ENCODE measurements at places on chromosomes 16 and 17.

DNA sequence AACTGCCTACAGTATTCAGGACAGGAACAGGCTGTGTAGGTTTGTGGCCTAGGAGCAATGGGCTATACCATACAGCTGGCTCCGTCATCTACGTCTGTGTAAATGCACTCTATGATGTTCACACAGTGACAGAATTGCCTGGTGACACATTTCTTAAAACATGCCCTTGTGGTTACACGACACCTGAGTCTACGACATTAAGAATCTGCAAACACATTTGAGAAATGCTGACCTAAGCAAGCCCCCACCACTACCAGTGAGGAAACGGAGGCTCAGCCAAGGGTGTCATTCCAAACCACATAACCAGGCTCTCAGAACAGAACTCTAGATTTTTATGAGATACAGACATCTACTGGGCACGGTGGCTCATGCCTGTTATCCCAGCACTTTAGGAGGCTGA lies 23.5 kb downstream of the USP36 start:
- no peak for DNase-seq

- DNase-seq = no peak
Measured at GRCh38 chr17:39335704-39336223, 65.7 kb downstream of the FBXL20 start.

GRCh38 chr17:21283482-21284318 lies 811 bp upstream of the MAP2K3 start:
- DNase-seq = no peak

DNA sequence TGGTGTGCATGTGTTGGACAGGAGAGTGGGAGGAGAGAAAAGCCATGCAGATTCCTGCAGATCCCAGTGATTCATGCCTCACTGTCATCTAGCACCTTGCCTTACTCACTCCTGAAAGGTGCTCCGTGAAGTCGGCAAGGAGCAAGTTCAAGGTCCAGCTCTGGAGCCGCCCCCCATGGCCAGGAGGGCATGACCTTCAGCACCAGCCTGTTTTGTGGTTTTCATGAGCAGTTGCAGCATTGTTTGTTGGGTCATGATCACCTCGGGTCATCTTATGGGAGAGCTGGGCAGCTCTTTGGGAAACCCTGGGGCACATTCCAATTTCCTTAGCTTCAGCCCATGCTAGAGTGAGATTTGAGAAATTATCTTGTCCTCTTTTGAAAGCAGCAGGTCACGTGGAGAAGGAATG lies 137.5 kb upstream of the IRX3 start:
- no peak for DNase-seq

GRCh38 chr17:36469733-36470132 lies 16.7 kb upstream of the ZNHIT3 start:
- DNase-seq = no peak

- DNase-seq = no peak
Measured at GRCh38 chr17:37116671-37117185, 168.0 kb downstream of the AATF start.

DNA sequence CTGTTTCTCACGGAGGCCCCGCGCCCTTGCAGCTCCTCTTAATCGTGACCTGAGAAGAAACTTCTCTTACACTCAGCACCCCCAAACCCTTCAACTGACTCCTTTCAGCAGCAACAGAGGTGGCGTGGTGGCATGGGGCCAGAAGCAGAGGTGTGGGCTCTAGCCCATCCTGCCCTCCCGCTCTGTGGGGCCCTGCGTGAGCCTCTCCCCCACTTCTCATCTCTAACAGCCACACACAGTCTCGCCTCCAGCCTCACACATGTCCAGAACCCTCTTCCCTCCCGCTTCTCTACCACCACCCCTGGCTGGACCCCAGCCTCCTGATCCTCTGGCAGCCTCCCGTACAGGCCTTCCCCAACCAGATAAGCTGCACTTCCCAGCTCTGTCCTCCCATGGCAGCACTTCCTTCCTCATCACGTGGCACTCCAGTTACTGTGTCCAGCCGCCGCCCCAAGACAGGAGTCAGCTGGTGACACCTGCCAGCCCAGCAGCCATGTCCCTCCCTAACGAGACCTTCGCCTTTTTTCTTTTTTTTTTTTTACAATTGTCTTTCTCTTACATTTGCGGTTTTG lies 30.5 kb downstream of the NSMCE1 start:
- DNase-seq = no peak

- no peak for DNase-seq
Measured at GRCh38 chr16:74667255-74667700, 601 bp upstream of the RFWD3 start.

DNA sequence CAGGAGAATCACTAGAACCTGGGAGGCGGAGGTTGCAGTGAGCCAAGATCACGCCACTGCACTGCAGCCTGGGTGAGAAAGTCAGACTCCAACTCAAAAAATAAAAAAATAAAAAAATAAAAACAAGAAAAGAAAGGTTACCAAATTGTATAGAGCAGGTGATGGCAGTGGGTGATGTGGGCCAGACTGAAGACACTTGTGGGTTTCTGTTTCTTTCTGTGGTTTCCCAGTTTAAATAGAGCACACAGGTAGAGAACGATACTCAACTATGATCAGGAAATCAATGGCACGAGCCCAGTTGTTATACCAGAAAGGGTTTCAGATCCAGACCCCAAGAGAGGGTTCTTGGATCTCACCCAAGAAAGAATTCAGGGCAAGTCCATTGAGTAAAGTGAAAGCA lies 32.6 kb downstream of the NUBP1 start:
- DNase-seq = no peak

DNA sequence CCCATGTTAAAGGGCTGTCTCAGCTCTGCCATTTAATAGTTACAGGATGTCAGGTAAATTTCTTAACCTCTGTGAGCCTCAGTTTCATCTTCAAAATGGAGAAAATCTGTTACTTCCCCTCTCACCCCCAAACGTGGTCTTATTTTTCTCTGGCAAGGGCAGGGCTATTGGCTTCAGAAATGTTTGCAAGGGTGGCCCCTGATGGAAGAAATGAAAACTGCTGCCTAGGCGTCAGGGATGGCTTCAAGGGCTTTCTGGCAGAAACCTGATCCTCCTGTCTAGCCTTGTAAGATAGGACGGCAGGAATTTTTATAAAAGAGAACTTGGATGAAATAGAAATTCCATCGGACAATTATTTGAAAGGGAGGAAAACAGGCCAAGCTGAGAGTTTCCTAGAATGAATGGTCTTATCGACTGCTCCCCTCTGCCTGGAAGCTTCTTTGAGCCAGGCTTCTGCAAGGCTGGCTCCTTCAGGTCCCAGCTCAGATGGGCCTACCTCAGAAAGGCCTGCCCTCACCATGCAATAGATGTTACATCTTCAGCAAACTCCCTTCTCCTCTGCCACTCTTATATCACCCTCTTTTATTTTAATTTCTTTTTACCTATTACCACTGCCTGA lies 43.0 kb upstream of the TANGO6 start:
- DNase-seq = peak; percentile 69

GRCh38 chr16:82651921-82652601 lies 25.3 kb downstream of the CDH13 start:
- no peak for DNase-seq

DNA sequence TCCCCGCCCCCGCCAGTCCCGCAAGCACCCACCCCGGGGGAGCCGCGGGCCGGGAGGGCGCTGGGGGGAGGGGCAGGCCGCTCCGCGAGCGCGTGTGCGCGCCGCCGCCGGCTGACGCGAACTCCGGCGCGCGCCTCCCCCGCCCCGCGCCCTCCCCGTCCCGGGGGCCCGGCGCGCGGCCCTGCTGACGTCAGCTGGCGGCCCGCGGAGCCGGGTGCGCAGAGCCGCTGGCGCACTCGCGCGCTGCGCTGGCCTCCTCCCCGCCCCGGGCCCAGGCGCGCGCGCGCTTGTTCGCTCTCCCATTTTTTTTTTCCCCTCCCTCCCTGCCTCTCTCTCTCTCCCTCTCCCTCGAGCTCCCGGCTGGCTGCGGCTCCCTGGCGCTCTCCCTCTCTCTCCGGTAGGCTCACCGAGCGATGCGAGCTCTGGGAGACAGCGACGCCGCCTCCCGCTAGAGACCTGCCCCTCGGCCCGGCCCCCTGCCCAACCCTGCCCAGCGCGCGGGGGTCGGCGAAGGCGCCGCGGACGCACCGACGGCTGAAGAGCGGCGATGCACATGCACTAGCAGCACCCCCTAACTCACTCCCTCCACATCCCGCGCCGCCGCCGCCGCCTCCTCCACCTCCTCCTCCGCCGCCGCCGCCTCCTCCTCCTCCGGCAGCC lies at the start of gene GNAO1:
TSS of gene GNAO1 (plus strand) at position 334 of the 660 bp plus-strand sequence. CDS start 747 bp downstream, outside the sequence.
- DNase-seq = no peak

GRCh38 chr16:67741118-67741517 lies 22.0 kb upstream of the GFOD2 start:
- no peak for DNase-seq

DNA sequence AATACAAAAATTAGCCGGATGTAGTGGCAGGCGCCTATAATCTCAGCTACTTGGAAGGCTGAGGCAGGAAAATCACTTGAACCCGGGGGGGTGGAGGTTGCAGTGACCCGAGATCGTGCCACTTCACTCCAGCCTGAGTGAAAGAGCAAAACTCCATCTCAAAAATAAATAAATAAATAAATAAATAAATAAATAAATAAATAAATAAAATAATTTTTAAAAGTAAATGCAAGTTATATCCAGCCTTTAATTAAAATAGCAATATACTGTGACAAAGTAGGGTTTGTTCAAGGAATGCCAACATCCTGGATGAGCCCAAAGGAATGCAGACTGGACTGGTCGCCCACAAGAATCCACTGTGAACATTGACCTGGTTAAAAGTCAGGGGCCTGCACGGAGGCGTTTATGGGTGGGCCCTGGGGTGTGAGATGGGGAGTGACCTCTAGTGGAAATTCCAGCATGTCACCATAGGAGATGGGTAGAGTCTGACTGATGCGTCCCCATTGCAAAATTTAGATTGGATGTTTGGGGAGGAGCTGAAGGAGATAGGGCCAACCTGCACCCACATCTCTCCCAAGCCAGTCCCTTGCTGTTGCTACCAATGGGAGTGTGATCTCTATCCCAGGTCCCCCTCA lies 9.7 kb upstream of the PIK3R5 start:
- DNase-seq = no peak

GRCh38 chr17:80605326-80606066 lies 60.9 kb downstream of the RPTOR start:
- DNase-seq = no peak

DNA sequence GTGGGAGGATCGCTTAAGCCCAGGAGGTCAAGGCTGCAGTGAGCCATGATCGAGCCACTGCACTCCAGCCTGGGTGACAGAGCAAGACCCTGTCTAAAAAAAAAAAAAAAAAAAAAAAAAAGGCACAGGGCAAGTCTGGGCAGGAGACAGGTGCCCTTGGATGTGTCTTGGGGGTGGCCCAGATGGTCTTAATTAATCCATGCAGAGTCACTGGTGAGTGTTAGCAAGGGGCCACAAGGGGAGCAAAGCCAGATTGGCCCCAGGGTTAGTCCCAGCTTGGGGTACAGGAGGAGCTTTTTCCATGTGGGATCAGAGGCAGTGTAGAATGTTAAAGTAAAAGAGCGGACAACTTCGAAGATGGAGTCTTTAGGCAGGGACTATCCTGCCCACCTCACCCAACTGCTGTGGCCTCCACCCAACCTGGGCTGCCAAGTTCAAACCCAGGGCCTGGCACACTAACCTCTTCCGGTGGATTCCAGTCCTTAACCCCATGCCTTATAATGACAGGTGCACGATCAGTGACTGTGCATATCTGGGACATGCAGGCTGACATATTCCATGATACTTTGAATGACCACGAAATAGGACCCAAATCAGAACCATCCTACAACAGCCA lies 32.2 kb upstream of the MFSD6L start:
- DNase-seq = no peak

GRCh38 chr16:19419698-19420075 lies 2.0 kb downstream of the TMC5 start:
- no peak for DNase-seq

GRCh38 chr16:65600046-65600445 lies 478.2 kb upstream of the CDH11 start:
- no peak for DNase-seq

GRCh38 chr17:64515419-64515818 lies 8.6 kb downstream of the CEP95 start:
- no peak for DNase-seq

GRCh38 chr16:25692742-25693508 lies 1.2 kb downstream of the HS3ST4 start:
- DNase-seq = no peak

- DNase-seq = no peak
Measured at GRCh38 chr17:75822119-75822799, 21.9 kb downstream of the UNC13D start.

- no peak for DNase-seq
Measured at GRCh38 chr17:66381701-66382362, 79.4 kb downstream of the PRKCA start.

- no peak for DNase-seq
Measured at GRCh38 chr16:27751676-27752075, 201.7 kb downstream of the KATNIP start.

DNA sequence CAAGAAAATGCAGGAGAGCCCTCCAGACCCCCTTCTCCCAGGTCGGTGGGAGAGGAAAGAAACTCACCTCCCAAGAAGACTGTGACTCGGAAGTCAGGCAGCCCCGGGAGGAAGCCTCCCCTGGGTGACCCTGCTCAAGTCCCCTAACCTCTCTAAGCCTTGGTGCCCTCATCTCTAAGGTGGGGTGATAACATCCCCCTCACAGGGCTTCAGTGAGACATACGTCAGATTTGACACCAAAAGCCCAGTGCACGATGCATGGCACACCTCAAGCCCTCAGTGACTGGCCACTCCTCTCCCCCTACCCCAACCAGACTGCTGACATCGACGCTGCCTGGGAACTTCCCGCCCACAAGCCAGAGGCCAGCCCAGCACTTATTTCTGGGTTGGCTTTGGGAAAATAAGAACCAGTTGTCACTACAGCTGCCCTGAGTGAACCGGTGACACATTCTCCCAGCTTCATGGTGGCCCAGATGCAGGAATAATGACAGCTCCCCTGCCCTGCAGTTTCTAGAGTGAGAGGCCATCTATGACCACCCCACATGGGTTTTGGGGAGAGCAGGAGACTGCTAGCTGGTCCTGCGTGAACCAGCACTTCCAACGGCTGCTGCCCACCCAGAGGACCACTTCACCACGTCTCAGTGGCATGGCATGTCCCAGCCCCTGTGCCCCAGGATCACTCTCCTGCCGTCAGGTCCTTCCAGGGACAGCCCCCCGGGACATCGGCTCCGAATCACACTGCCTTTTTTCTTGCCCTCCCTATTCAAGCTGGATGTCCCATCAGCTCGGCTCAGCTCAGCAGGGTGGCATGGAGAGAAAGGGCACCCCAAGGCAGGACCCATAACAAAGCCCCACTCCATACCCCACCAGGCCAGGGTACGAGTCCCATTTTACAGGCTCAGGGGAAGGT lies 9.5 kb downstream of the KNOP1 start:
- DNase-seq = no peak

GRCh38 chr17:44121997-44122815 lies 1.2 kb downstream of the HDAC5 start:
- DNase-seq = no peak

All from HFF-Myc (cell line).